ENCODE measurements at places on chromosomes 5 and 9. TPM values are rescaled to one million over a fixed set of nuclear protein-coding genes. Genes with fewer than 3 reads are reported as not detected.

GRCh38 chr5:96547486-96547885 is 114.4 kb upstream of the PCSK1 start:
- DNase-seq, result no peak
- H3K27ac ChIP-seq, result no peak overlapping the region
- no peaks in the 10 kb centered on the region for H3K36me3 ChIP-seq
- peaks cover 12% of the 10 kb centered on the region for H3K4me1 ChIP-seq
- H3K4me3 ChIP-seq, result no peak overlapping the region

GRCh38 chr5:139982157-139982974 is 60.7 kb downstream of the NRG2 start:
- no peak for DNase-seq
- no peak overlapping the region for H3K4me3 ChIP-seq
- no peaks in the 10 kb centered on the region for H3K36me3 ChIP-seq
- H3K27me3 ChIP-seq, result peaks cover 38% of the 10 kb centered on the region

GRCh38 chr9:25857147-25857546 is 178.9 kb upstream of the TUSC1 start:
- H3K4me1 ChIP-seq, result no peaks in the 10 kb centered on the region
- DNase-seq, result no peak
- H3K27ac ChIP-seq, result no peak overlapping the region
- no peaks in the 10 kb centered on the region for H3K36me3 ChIP-seq

Gene HNRNPA0
- total RNA-seq, result 36.3 TPM

Gene SNX24
- 8.7 TPM for total RNA-seq
